Cerebellar nuclear complex (tissue), 1 donor: ENCODE measurements at places on chromosomes 1 and 21.

DNA sequence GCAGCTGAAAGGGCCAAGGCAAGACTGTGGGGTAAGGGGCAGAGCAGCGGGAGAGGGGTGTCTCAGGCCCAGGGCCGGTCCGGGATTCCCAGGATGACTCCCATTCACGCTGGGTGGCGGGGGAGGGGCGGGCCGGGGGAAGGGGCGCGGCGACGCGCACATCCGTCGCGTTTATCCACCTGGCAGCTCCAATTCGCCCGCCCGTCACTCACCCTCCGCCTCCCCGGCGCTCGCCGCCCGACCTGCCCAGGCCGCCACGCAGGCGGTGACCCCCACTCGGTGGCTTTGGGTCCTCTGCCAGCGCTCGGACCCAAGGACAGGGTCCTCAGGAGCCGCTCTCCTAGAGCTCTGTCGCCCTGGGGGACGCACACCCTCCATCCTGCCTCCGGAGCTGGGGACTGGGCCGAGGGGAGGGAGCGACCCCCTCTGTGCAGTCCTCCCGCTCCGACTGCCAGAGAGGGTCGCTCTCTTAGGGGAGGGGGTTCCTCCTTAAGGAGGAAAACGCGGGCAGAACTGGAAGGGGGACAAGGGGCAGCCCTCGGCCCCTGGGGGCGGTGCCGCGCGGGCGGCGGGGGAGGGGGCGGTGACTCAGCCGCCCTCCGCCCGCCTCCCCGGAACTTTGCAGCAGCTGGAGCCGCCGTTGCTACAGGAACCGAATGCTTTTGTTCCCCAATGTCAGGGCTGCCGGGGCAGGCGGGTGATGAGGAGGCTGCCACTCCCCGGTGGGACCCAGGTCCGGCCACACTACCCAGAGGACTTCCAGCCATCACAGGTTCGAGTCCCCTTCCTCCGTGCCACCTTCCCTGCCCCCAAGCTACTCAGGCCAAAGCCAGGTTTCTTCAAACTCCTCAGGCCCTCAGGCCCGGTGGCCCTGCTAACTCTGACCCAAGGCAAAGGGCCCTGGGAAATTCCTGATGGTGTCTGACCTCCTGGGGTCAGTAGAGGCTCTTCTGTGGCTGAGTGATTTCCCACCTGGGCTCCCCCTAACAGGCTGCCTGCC is 3.4 kb downstream of the ADGRB2 start:
- no peak for DNase-seq

DNA sequence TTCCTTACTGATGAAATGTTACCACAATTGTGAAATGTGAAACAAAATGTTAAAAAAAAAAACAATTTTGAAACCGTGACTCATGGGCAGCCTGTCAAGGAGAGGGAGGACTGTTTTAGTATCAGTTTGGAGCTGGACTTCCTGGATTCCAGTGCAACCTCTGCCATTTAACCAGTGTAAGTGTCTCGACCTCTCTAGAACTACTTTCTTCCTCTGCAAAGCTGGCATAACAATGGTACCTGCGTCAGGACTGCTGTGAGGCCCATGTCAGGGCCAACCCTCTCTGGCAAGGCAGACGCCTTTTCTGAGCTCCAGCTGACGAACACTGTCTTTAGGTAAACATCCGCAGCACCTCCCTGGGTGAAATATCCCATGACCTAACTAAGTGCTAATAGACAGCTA is 20.9 kb downstream of the URB1 start:
- DNase-seq = no peak

GRCh38 chr21:30216041-30216723 is at the start of gene CLDN8:
Gene CLDN8 (minus strand): TSS chr21:30216097. CDS start chr21:30215925, 172 bp downstream.
- no peak for DNase-seq

DNA sequence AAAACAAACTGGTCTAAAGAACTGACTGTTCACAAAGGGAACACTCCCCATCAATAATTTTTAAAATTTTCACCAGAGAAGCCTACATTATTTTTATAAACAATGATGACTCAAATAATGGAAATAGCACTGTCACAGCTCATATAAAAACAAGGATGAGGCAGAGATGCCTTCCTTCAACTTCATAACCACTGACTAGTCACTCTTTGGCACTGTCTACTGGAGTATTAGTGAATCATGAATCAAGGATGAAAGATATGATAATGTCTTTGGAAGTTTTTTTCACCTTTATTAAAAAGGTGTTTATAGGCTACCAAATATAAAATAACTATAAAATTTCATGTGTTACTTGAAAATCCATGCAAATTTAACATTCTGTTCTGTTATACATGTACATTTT is 316.9 kb downstream of the VAV3 start:
- DNase-seq = no peak

DNA sequence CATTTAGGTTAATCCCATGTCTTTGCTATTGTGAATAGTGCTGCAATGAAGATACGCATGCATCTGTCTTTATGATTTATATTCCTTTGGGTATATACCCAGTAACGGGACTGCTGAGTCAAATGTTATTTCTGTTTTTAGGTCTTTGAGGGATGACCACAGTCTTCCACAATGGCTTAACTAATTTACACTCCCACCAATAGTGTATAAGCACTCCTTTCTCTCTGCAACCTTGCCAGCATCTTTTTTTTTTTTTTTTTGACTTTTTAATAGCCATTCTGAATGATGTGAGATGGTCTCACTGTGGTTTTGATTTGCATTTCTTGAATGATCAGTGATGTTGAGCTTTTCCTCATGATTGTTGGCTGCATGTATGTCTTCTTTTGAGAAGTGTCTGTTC is 33.5 kb downstream of the ASH1L start:
- DNase-seq = no peak

DNA sequence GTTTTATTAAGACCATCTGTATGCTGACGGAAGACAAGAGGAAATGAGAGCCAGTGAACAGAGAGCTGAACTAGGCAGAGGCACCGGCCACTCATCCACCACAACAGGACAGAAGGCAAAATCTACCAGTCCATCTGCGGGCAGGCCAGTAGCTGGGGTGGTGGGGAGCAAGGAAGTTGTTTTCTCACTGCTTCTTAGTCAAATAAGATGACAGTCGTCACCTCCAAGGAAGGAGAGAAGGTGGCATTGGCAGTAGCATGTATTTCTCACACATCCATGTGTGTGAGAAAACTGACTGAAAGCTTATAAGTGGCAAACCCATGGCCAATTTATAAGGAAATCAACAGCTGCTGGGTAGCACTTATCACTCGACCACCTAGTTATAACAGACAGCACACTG is 8.2 kb downstream of the TTC13 start:
- no peak for DNase-seq

DNA sequence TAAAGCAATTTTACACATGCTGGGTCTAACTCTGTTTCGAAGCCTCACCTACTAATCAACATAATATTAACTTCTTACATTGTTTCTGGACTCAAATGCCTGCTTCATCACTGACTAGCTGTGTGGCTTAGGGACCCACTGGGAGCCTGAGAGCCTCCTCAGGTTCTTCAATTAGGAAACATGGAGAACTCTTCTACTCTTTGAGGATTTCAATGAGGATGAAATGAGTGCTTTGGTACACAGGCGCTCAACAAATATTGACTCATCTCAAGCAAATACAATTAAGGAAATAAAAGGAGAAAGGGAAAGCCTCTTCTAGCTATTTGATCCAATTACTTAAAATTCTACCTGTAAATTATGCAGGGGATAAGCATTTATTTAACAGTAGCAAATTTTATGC is 84.4 kb upstream of the JAK1 start:
- DNase-seq = no peak

DNA sequence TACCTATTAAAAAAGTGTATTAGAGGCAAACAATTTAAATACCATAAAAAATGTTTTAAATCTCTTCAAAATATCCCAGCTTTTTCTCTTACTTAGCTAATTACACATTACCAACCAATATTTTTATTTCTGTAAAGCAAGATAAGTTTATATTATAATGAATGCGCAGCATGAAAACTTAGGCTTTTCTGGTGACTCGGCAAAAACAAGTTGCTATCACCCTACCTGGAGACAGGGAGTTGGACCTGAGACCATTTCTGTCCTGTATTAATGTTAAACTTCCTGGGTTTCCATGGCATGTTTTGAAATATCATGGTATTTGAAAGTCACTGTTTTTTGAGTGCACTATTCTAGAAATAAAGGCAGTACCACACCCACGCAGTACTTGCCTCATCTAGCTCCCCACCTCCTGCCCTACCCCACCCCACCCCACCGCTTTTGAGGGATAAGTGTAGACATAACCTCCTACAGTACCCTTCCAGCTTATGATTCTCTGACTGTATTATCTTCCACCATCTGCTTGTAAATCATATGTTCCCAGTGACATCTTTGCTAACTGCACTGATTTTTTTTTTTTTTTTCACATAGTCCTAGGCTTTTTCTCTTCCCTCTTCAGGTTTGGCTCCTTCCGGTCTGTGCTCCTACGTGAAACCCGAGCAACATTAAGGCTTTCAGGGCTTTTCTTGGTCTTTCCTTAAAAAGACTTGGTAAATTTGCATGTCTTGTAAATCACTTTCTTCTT is 77.5 kb downstream of the PHTF1 start:
- no peak for DNase-seq

DNA sequence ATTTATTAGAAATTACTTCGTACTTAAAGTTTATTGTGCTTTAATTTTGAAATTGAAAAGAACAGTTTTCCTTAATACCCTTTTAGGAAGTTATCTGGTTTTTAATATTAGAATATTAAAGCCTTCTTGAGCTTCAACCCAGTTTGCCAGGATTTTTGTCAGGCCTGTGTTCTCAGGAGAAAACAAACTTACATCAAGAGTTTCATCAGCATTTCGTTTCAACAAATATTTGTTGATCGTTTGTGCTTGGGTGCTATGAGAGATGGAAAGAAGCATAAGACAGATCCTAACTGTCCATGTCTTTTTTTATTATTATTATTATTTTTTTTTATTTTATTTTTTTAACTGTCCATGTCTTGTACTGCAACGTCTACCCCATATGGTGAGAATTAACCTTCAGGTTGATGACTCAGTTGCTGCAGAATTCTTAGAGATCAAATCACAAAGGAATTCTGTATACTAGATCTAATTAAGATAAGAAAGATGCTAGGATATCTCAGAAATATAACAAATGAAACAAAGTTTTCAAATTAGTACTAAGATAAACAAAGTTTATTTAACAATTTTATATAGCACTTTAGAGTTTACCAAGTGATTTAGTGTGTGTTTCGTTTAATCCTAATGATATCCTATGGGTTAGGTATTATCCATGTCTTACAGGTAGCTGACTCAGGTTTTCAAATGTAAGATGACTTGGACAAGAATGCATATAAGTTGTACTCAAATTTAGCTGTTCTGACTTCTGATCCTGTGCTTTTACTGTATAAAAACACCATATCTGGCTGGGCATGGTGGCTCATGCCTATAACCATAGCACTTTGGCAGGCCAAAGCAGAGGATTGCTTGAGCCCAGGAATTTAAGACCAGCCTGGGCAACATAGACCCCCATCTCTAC is 14.3 kb downstream of the FBXO28 start:
- no peak for DNase-seq

GRCh38 chr1:229244091-229244490 is 26.8 kb upstream of the RAB4A start:
- DNase-seq = no peak

DNA sequence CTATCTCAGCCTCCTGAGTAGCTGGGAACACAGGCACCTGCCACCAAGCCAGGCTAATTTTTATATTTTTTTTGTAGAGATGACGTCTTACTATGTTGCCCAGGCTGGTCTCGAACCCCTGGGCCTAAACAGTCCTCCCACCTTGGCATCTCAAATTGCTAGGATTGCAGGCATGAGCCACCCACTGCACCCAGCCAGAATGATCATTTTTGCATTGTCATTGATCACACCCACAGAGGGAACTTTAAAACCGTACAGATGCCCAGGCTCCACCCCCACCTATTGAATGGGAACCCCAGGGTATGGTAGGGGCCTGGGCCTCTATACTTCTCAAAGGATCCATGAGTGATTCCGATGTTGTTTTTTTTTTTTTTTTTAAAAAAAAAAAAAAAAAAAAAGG is 36.7 kb downstream of the ETNK2 start:
- no peak for DNase-seq

DNA sequence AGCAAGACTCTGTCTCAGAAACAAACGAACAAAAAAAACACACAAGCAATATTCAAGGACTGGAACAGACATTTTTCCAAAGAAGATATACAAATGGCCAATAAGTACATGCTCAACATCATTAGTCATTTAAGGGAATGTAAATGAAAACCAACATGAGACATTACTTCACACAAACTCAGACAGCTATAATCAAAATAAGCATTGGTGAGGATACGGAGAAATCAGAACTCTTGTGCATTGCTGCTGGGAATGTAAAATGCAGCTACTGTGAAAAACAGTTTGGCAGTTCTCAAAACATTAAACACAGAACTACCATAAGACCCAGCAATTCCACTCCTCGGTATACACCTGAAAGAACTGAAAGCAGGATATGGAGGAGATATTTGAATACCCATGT is 15.4 kb downstream of the NOL9 start:
- DNase-seq = no peak

DNA sequence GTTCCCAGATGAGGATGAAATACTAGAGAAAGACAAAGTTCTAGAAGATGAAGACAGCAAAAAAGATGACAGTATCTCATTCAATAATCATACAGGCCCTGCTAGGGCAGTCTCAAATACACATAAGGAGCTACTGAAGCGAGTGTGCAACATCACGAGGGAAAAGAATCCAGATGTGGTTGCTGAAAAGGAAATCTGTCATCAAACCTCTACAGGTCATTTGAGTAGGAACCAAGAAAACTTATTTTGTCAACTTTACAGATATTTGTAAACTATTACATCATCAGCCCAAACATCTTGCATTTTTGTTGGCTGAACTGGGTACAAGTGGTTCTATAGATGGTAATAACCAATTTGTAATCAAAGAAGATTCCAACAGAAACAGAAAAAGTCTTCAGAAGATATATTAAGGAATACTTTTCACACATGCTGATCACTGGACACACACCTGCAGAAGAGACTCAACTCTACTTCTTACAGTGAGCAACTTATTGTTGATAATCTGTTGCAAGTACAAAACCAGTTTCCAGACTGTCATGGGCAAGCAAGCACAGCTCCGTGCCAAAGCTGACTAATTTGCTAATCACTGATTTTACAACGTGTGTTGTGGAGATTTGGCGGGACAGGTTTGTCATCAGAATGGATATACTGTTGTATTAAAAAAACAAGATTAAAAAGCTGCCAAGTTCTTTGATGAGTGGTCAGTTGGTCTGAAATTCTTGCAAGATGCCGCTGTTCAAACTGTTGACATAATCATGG is 42.1 kb downstream of the TRIM33 start:
- DNase-seq = no peak

- no peak for DNase-seq
Measured at GRCh38 chr1:30183895-30184294, 539.5 kb downstream of the MATN1 start.

- no peak for DNase-seq
Measured at GRCh38 chr1:62727656-62728407, 39.6 kb upstream of the DOCK7 start.
